Stimulated activated CD4-positive, alpha-beta T cell treated with anti-CD3 and anti-CD28 coated beads, Interleukin-2, amount 100 ng/mL, for 48 hours (primary cell): ENCODE measurements at places on chromosomes 1 and 21.

DNA sequence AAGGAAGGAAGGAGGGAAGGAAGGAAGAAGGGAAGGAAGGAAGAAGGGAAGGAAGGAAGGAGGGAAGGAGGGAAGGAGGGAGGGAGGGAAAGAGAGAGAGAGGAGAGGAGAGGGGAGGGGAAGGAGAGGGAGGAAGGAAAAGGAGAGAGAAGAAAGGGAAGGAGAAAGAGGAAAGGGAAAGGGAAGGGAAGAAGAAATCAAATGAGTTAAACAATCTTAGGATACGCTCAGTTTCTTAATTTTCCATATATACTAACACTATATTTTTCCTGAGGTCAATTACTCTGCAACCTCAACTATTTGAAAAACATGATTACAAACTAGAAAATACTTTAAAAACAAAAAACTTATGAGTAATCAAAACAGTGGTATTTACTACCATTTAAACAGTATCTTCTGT lies 53.3 kb downstream of the SPATA6 start:
- no peak for DNase-seq

- no peak for DNase-seq
Measured at GRCh38 chr1:11626551-11626950, 27.7 kb downstream of the FBXO2 start.

DNA sequence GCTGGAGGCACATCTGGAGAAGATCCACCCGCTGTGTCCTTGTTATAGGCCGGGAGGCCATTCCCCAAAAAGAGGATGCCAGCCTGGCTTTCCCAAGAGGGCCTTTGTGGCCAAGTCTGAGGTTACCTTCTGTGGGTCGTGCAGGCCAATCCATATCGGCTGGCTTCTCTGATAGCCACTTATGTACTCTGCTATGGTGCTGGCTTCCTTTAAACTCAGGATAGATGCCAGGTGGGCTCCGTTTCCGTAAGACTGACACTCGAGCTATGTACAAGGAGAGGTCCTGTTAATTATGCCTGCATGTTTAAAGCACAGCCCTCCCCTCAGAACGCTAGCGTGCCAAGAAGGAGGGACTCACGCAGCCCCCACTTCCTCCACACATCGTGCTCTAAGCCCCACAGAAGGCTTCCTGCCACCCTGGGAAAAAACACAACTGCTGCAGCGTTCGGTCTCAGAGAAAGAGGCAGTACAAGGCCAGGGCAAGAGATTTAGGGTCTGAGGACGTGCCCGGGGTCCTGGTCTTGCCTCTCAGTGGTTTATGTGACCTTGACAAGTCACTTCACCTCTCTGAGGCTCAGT lies 11.6 kb downstream of the REG4 start:
- no peak for DNase-seq

- DNase-seq, result no peak
Measured at GRCh38 chr1:100982793-100983192, 42.8 kb downstream of the DPH5 start.

DNA sequence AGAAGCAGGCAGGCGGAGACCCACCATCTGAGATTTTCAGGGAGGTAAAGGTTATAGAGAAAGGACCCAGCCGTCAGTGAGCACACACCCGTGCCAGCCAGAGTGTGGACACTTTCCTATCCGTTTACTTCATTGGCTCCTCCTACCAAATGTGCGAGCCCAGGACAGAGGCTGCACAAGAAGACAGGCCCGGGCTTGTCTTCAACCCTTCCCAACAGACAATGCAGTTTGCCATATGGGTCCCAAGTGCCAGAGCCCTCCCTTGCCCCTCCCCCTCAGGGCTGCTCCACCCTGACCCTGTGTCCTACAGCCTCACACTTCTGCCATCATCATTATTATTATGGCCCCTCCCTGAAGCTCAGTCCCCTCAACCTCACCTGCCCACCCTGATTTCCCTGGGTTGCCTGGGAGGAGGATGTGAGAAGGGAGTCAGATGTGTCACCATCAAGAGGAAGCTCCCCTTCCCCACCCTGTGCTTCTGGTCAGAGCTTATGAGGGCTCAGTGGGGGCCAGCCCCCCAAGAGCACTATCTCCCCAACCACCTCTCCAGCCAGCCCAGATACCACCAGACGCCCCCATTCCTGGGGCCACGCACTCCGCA lies 9.4 kb downstream of the LAPTM5 start:
- no peak for DNase-seq

- peak; percentile 21 for DNase-seq
Measured at GRCh38 chr1:161258439-161259344, at the start of gene PCP4L1. PCP4L1 (plus strand) TSS chr1:161258745; CDS start chr1:161258975, 230 bp downstream.

- DNase-seq, result no peak
Measured at GRCh38 chr1:159752135-159752580, 28.6 kb upstream of the DUSP23 start.

DNA sequence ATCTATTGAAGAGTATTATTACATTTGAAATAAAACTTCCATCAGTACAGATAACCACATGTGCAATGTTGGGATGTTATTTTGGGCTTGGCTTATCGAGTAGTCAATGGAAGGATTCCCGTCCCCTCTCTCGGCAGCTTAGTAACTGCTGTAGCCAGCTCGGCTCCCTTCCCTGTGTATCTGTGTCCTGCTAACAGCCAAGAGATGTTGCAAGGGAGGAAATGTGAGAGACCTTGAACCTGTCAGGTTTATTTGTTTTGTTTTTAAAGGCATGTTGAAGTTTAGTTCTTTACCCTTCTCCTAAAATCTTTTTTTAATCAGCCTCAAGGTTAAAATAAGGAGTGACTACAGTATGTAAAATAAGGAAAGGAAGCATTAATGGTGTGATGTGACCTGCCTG lies 13.6 kb upstream of the TARS2 start:
- no peak for DNase-seq

DNA sequence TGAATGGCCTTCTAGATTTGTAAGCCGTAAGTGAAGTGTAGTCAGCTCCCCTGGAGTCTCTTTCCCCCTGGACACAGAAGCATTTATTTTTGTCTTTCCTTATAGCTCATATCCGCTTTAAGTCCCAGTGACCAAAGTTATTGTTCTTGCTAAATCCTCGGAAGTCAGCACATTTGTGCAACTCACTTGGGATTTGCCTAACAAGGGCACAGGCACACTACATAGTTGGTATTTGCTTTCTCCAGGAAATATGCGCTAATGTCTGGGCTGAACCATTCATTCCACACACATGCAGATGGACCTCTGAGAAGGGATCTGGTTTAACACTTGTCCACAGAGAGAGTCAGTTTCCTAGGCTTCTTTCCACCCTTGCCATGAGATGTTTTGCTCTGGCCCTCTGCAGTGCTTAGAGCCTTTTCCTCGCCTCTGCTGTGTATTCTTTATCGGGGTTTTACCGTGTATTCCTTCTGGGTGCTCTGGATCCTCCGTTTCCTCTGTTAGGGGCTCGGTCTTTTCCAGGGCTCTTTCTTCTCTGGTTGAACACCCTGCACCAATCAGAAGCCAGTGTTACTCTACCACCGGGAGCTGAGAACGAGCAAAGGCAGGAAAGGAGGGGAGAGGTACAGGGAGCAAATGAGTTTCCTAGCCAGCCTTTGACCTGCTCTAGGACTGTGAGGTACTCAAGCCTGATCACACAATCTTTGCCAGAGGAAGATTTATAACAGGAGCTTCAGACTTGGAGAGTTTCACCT lies 72.4 kb downstream of the ABCA4 start:
- no peak for DNase-seq

- DNase-seq, result no peak
Measured at GRCh38 chr1:246865921-246866320, 65.8 kb downstream of the AHCTF1 start.

- no peak for DNase-seq
Measured at GRCh38 chr21:41885341-41886024, 6.3 kb upstream of the PRDM15 start.

DNA sequence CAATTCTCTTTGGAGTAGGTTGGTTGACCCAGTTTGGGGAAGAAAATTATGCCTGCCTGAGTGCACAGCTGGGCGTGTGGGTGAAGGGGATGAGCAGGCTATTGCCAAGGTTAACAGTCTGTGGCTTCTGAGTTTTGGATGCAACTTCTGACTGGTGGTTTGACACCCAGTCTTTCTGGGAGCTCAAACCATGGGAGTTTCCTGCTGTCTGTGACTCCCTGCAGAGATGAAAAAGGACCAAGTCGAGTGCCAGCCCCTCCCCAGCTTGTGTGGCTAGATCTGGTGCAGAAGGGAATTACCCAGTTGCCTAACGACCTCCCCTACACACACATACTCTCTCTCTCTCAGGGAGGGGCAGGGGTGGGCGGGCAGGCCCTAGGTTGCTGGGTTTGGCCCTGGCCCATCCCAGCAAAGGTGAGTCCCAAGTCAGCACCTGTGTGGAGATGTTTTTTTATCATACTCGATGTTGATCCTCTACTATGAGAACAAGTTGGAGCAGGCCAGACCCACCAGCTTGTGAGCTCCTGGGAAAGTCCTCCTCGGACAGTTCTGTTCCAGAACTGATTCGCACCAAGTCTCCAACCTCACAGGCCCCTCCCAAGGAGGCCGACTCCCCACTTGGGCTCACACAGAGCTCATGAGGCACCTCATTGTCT lies 28.2 kb downstream of the PKP1 start:
- no peak for DNase-seq

DNA sequence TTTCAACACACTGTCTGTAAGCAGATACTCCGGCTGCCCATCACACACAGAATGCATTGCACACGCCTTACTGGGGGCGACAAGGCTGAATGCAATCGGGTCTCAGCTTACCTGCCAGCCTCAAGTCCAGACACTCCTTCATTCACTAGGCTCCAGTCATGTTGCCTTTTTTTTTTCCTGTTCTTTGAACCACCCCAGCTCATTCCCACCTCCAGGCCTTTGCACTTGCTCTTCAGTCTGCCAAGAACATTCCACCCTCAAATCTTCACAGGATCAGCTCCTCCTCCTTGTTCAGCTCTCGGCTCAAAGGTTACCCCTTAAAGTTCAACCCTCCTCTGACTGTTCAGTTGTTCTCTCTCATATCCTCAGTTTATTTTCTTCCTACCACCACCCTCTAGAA lies 181.9 kb upstream of the ESRRG start:
- DNase-seq, result no peak

DNA sequence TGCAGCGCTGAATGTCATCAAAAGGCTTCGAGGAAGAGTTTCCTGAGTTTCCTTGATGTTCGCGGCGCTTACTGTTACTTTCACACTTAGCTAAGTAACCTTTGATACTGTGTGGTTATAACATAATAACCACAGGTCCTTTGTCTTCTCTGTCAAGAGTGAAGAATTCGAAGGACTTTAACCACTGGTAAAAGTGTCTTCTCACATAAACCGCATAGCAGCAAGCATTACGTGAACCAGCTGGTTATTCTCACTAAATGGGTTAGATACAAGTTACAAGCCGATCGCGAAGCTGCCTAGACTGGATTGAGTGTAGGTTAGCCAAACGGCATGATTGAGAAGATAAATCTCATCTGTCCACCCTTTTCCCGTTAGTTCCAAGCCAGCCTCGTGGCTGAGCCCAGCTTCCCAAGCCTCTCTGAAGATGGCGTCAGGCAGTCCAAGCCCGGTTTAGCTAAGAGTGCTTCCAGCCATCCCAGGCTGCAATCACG lies 18.3 kb upstream of the IFNGR2 start:
- DNase-seq, result no peak

GRCh38 chr1:90501281-90501680 lies 215.8 kb downstream of the BARHL2 start:
- DNase-seq, result no peak

GRCh38 chr1:16110884-16111283 lies 37.4 kb upstream of the FAM131C start:
- no peak for DNase-seq

DNA sequence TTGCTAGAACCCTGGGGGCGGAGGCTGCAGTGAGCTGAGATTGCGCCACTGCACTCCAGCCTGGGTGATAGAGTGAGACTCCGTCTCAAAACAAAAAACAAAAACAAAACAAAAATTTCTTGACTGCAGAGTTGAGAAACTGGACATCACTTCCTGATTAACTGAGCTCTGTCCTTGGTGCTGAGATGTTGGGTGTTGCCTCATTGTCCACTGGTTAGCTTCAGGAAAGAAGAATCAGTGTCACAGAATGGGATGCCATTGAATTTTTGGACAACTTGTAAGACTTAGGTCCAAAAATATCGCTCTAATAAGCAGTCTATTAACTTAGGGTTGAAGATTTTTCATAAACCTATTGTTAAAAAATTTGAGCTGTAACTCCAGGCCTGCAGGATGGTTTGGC lies 23.8 kb upstream of the KCNA10 start:
- DNase-seq, result no peak

- DNase-seq, result no peak
Measured at GRCh38 chr1:27297903-27298302, 24.1 kb upstream of the TMEM222 start.
